Stimulated activated CD8-positive, alpha-beta memory T cell treated with anti-CD3 and anti-CD28 coated beads, Interleukin-2, amount 100 ng/mL, for 1 hour (primary cell): ENCODE measurements at places on chromosomes 6 and 20.

- DNase-seq = no peak
Measured at GRCh38 chr20:47055699-47056369, 161.2 kb downstream of the EYA2 start.

DNA sequence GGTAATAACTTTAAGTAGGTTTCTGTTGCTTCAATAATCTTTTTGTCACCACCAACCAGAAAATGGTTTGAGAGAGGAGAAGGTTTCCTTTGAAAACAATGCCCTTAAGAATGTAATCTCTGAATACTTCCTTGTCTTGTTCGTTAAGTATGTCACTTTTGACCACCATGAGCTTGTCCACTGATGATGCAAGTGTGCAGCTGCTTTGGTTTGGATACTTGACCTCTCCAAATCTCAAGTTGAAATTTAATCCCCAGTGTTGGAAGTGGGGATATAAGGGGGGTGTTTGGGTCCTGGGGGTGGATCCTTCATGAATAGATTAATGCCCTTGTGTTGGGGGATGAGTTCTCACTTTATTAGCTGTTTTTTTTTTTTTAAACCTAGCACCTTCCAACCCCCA lies 985.4 kb downstream of the EPHA7 start:
- no peak for DNase-seq

GRCh38 chr20:3161316-3162079 lies 1.8 kb upstream of the FASTKD5 start:
- no peak for DNase-seq

DNA sequence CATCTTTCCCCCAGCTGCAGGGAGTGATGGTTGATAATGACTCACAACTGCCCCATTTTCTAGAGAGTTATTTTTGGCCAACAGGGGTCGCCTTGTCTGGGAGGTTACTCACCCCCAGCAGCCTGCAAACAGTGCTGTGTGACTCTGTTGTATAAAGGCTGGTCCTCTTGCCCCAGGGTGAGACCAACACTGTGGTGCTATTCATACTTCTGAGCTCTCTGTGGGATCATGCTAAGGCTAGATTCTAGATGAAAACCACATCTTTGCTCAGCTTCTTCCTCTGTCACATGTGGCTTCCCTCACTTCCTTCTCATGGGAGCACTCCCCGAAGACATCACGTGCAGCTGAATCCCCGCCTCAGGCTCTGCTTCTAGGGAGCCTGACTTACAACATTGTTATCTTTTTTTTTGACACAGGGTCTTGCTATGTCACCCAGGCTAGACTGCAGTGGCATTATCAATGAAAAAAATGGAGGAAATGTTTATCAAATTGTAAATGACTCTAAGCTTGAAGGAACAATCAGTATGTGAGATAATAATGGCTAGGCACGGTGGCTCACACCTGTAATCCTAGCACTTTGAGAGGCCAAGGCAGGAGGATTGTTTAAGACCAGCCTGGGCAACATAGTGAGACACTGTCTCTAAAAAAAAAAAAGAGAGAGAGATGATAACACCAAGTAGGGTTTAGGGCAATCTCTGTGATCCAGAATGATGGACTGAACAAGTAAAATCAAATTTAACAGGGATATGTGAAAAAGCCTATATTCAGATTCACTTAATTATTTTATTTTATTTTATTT lies 55.7 kb upstream of the SLC23A2 start:
- DNase-seq = peak; percentile 53

- DNase-seq = no peak
Measured at GRCh38 chr20:32473231-32474008, 111.7 kb downstream of the NOL4L start.

DNA sequence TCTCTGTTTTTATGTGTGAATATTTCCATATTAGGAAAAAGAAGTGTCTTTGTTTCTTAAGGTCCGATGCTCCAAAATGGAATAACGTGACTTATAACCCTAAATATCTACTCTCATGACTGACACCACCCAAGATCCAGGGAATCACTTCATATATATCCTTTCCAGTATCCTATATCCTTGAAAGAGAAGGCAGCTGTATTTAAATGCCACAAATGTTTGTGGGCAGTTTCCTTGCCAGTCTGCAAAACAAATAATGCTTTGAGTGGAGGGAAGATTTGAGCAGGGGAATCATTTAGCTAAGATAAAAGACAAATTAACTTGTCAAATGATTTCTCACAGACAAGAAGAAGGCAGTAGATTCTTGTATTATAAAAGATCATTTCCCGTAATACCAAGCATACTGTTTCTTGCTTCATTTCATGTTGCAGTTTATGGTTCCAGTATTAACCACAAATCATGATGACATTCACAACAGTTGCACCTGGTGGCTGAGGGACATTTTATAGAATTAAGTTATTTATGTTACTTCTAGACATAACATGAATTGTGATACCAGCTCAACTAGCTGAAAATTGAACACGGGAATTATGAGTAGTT lies 30.0 kb upstream of the FABP7 start:
- DNase-seq = no peak

GRCh38 chr6:79233611-79234149 lies 802 bp downstream of the HMGN3 start:
- DNase-seq = peak; percentile 26

- DNase-seq = no peak
Measured at GRCh38 chr6:90811596-90812226, 224.8 kb upstream of the MAP3K7 start.

DNA sequence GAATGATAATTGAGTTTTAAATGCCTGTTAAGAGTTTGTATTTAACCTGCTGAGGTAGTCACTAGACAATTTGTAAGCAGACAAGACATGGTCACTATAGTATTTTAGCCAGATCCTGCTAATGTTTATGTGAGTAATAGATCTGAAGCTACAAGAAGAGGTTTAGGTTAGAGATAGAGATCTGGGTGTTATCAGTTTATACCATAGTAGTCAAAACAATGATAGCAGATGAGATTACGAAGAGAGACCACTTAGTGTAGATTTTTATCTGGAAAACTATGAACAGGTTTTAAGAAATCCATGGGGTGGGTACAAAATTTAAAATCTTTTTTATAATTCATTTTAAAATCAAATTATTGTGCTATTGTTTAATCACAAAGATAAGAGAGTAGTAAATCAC lies 47.5 kb downstream of the PHIP start:
- no peak for DNase-seq

DNA sequence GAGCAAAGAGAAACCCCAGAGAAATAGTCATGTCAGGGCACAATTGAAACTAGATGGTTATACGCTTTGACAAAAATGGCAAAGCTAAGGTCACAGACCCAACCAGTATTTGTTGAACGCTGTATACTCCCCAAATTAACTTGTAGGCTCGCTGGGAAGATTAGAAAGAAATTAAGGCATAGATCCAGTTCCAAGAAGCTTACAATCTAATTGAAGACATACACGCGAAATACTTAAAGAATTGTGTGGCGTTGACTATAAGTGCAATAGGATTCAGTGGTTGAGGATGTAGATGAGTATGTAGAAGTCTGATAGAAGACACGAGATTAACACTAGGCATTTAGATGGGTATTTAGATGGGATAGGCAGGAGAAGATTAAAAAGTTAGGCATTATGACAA lies 525 bp downstream of the FAM229B start:
- no peak for DNase-seq

DNA sequence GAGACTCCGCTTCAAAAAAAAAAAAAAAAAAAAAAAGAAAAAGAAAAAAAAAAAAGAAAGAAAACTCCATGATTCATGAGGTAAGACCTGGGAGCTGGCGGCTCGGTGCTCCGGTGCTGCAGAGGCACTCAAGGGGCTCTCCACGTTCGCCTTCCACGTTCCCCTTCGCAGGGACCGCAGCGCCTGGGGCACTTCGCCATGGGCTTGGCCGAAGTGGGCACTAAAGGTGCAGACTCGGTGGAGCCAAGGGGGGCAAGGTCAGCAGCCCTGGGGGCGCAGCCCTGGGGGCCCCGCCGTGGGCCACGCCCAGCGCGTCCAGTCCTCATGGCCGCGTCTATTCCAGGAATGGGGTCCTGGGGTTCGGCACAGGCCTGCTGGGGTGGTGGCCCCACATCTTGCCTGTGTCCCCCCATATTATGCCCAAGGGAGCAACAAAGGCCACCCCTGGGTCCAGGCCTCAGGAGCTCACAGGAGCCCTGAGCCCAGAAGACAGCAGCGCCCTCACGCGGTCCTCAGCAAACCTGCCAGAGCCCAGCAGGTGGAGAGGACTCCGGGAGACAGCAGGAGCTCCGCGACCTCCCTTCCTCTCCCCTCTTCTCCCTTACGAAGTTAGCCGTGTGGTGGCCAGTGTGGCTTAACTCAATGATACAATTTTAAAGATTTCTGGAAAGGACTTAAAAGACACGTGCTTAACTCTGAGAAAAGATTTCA lies 21.9 kb downstream of the ZBTB46 start:
- no peak for DNase-seq

DNA sequence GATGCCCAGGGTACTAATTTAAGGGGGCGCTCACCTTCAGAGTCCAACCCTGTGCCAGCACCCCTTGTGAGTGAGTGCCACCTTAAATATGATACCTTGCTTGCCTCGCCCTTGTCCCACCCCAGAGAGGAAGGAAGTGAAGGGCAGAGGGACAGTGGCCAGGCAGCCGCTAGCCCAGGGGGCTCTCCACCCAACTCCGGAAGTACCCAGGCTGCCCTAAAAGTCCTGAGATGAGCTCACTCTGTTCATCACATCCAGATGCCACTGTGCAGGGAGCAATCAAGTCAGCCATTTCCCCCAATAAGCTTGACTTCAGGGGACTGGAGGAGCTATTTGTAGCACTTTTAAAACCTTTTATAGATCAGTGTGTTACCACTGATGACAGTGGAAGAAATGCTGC lies 25.0 kb upstream of the STX16 start:
- no peak for DNase-seq

DNA sequence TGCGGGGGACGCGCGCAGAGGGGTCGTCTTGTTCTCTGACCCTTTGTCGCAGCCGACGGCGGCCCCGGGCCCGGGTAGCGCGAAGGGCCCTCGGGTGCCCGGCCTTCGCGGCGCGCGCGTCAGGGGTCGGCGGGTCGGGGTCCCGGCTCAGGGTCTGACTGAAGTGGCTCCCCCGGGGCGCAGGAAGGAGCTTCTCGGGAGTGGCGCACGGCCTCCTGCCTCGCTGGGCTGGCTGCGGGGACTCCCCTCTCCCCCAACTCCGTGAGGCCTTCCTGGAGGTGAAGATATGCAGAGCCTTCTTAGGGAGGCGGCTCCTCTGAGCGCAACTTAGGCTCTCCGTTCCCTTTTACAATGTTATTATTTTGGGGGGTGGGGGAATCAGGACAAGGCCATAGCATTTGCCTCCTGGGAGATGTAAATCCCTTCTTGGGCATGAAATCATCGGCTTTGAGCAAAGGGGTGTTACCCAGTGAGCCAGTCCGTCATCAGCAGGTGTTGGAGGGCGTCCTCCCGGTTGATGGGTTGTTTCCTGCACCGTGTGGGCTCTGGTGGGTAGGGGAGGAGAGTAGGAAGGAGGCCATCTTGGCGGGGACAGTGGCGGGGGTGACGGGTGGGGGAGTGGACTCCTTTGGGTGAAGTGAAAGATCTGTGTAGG lies 523 bp downstream of the CDS2 start:
- DNase-seq = peak; percentile 24

DNA sequence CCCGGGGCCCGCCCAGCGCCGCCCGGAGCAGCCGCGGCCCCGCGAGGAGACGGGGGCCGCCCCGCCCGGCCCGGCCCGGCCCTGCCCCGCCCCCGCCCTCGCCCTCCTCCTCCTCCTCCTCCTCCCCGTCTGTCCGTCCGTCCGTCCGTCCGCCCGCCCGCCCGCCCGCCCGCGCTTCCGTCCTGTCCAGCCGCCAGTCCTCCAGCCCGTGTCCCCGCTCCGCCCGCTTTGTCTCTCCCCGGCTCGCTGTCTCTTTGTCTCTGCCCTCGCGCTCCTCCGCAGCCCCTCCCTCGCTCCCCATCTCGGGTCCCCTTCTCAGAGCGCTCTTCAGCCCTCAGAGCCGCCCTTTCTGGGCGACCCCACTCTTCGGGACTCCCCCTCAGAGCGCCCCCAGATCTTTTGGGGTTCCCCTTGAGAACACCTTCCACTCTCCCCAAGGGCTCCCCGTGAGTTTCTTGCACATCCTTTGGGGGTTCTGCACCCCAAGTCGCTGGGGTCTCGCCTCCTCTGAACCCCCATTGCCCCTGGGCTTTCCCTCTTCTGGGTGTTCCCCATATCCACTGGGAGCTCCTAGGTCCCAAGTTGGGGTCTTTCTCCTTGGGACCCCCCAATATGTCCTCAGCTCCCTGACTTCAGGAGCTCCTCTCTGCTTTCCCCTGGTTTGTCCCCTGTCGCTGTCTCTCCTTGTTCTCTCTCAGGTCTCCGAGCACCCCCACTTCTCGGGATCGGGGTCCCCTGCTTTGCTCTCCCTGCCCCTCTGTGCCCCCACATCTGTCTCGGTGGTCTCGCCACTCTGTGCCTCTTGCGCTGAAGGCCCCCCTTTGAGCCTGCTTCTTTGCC lies 79.5 kb upstream of the MYL9 start:
- DNase-seq = no peak

DNA sequence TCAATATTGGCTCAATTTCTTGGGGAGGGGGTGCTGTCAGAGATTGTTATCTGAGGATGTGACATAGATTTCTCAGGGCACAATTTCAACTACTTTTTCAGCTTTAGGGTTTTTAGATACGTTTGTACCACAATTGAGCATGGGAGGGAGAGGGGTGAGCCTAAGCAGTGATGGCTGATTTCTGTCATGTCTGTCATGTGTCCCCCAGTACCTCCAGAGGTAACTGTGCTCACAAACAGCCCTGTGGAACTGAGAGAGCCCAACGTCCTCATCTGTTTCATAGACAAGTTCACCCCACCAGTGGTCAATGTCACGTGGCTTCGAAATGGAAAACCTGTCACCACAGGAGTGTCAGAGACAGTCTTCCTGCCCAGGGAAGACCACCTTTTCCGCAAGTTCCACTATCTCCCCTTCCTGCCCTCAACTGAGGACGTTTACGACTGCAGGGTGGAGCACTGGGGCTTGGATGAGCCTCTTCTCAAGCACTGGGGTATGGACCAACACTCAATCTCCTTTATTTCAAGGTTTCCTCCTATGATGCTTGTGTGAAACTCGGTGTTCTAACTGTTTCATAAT lies 3.4 kb downstream of the HLA-DRA start:
- no peak for DNase-seq

- DNase-seq = no peak
Measured at GRCh38 chr6:64266351-64266821, 630.8 kb downstream of the PHF3 start.
